ENCODE measurements at places on chromosomes 2 and 18.
A peak's percentile ranks its signal among the peaks of the same experiment; 100 is the strongest.

DNA sequence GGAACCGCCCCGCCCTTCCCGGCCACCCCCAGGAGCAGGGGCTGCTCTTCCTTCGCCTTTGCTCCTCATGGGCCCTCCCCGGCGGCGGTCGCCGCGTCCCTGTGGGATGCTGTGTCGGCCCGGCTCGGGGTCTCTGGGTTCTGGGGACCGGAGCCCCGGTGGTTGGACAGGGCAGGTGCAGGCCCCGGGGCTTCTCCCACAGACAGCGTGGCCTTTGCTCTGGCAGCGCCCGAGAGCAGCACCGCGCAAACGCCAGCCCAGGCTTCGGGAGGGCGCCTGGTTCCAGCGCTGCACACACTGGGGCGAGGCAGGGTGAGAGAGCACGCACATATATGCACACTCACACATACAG lies 9.0 kb upstream of the KCNG2 start:
- DNase-seq, result no peak

GRCh38 chr2:179037807-179038206 lies 12.1 kb downstream of the CCDC141 start:
- DNase-seq, result no peak

GRCh38 chr18:10184776-10185175 lies 269.7 kb upstream of the APCDD1 start:
- no peak for DNase-seq

DNA sequence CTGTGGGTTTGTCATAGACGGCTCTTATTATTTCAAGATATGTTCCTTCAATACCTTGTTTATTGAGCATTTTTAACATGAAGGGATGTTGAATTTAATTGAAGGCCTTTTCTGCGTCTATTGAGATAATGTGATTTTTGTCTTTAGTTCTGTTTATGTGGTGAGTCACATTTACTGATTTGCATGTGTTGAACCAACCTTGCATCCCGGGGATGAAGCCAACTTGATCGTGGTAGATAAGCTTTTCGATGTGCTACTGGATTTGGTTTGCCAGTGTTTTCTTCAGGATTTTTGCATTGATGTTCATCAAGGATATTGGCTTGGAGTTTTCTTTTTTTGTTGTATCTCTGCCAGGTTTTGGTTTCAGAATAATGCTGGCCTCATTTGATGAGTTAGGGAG lies 60.5 kb downstream of the GTF3C3 start:
- no peak for DNase-seq

- no peak for DNase-seq
Measured at GRCh38 chr2:11134349-11134748, 20.9 kb upstream of the SLC66A3 start.

GRCh38 chr18:9913151-9913525 lies 678 bp upstream of the VAPA start:
- no peak for DNase-seq

- DNase-seq, result no peak
Measured at GRCh38 chr2:9143264-9143815, 63.3 kb upstream of the ASAP2 start.

- DNase-seq, result no peak
Measured at GRCh38 chr2:23550553-23550952, 165.6 kb downstream of the KLHL29 start.

DNA sequence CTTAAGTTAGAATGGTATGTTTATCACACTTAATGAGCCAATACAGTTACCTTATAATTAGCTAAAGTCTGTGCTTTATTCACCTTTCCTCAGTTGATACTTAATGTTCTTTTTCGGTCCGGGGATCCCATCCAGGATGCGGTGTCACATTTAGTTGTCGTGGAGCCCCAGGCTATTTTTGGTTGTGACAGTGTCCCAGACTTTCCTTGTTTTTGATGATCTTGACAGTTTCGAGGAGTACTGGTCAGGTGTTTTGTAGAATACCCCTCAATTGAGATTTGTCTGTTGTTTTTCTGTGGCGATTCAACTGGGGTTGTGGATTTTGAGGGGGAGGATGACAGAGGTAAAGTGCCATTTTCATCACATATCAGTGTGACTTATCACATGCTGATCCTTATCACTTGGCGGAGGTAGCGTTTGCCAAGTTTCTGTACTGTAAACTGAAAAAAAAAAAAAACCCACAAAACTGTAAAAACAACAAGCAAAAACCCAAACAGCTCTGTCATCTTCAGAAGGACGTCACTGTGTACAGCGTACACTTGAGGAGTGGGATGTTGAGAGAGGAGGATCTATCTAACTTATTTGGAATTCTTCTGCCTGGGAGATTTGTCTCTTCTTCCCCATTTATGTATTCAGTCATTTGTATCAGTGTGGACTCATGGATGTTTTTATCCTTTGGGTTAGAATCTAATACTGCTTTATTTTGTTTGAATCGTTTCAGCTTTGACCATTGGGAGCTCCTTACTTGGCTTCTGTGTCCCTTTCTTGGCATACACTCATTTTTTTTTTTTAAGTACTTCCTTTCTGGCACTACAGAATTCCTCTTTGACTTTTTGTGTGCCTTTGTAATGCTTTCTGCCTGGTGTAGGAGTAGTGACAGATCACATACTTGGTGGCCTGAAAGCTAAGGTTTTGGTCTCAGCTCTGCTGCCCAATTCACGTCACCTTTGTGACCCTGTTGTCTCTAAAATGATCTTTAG lies 68.1 kb downstream of the FMNL2 start:
- DNase-seq, result no peak

DNA sequence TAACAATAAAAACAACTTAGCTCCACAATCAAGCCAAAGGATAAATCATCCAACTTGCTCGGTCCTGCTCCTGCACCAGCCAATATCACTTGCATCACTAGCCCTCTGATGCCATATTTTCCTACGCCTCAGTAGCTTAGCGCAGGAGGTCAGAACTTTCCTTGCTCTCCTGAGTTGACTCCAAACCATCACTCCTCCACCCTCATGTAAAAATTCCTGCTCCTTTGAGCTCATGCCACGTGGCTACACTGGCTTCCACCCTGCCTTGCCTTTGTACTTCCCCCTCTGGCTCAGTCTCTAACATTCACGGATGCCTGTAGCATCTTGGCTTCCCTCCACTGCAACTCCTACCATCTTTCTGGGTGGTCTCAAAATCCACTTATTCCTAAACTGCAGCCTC lies 25.2 kb downstream of the AAK1 start:
- no peak for DNase-seq

GRCh38 chr2:199309973-199310372 lies 147.8 kb downstream of the SATB2 start:
- peak; percentile 98 for DNase-seq

GRCh38 chr2:26335231-26335630 lies 10.7 kb upstream of the SELENOI start:
- DNase-seq, result no peak

- no peak for DNase-seq
Measured at GRCh38 chr2:155379494-155379893, 681.0 kb downstream of the KCNJ3 start.

DNA sequence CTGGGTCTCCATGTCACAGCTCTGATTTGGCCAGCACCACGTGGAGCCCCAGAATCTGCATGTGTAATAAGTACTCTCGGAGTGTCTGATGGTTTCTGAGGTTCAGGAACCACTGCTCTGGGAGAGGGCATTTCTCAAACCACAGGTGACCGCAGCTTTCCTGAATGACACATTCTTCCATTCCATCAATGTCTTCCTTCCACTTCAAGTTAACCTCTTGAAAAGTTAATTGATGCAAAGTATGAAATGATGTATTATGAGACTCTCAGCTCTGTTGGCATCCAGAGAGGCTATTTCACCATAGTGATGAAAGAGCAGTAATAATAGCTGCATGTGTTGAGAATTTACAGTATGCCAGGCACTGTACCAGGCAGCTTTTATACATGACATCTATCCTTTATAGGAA lies 61.3 kb upstream of the CRIM1 start:
- DNase-seq, result no peak

DNA sequence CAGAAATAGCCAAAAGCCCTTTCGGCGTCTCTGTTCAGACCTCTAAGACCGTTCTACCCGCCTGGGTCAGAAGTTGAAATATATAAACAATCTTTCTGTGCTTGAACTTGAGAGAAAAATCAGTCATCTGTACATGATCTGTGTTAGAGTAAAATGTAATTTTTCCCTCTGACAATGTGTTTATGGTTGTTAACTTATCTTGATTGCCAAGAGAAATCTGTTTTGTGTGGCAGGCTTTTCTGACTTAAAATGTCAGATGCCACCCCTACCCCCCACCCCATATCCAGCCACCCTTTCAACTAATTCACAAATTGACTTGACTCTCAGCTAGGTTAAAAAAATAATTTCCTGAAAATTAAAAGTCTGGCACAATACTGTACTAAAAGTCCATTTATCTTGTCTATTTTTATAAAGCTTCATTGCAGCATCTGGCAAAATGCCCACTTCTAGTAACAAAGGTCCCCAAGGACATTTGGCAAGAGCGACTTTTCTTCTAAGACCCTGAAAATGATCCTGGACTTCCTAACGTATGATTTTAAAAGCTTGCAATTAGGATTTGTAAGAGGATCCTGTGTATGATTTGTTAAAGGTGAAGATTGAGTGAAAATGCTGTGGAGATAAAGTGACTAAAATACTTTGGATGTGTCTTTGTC lies 304.2 kb downstream of the EPHA4 start:
- no peak for DNase-seq

GRCh38 chr2:239109041-239109927 lies 261.4 kb downstream of the TWIST2 start:
- no peak for DNase-seq

DNA sequence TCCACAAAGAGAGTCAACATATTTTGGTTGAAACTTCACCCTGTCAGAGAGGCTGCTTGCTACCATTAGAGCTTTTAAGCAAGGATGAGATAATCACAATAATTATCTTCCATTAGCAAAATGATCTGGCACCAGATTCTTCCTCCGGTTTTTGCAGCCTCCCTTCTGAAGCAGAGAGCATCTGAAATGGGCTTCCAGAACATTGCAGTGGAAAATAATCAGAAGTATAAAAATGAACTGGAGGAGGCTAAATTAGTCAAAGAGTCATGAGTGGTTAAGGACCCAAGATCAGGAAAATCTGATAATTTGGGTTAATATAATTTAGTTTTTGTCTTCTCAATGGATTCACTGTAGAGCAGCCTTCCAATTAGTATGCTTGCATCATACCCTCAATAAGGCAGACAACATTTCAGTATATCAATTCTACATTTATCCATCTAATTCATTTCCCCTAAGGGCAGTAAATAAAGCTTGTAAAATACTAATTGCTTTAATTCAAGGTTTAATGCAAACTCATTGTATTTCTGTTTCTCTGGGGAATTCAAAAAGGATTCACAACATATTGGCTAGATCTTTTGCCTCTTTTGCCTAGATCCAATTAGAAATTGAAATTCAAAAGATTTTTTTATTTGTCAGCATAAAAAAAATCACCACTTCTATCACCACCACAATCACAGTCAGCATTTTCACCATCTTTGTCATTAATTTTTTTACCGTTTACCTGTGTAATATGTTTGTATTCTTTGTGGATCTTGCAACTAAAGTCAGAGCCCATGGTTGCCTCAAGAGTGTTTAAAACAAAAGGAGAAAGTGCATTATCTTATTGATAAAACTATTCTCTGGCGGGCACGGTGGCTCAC lies 537.2 kb upstream of the DCC start:
- DNase-seq, result no peak

GRCh38 chr2:145599756-145600155 lies 1079.8 kb upstream of the ZEB2 start:
- DNase-seq, result no peak
